ENCODE measurements at places on chromosomes 4 and X.

DNA sequence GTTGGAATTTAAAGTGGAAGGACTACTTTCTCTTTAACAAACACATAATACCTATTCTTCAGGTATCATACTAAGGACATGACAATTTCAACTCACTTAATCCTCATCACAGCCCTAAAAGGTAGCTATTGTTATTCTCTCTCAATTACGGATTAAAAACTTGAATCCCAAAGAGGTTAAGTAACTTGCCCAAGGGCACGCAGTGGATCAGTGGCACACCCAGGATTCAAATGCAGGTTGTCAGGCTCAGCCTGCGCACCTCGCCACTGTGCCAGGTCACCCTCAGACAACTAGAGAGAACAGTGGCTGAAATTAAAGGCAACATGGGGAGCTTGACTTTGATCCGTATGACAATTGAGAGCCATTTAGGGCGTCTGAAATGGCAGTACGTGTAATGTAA, 67.6 kb downstream of the MFAP3L start:
- DNase-seq: no peak

DNA sequence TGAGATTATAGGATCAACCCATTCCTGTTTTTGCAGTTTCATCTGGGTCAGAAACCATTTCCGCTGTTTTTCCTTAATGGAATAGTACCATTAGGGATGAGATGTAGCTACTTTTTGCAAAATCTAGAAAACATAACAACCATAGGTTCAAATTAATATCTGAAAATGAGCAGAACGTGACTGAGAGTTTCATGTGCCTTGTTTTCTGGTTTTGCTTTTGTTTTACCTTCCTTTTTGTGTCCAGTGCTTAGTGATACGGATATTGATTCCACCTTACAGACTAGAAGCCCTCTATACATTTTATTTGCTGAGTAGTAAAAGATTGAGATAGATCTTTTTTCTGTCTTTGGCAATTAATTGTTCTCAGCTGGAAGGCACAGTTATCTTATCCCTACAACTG, 46.5 kb downstream of the SNX25 start:
- no peak for DNase-seq

- no peak for DNase-seq
Measured at GRCh38 chr4:74619931-74620702, 174.2 kb downstream of the BTC start.

DNA sequence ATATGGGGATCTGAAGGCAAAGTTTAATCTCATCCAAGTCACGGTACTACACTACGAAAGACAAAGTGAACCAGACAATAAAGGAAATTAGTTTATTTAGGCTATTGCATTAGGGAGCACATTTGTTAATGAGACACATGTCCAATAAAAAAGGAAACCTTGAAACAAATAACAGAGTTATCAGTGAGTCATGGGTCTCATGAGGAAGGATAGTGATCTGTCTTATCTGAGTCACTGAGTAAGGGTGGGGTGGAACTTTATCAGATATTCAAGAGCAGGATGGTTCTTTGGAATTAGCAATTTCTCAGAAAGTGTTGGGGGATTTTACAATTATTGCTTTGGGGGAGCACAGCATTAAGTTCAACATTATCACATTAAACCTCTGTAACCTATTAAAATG, 188.9 kb upstream of the IL1RAPL1 start:
- no peak for DNase-seq

DNA sequence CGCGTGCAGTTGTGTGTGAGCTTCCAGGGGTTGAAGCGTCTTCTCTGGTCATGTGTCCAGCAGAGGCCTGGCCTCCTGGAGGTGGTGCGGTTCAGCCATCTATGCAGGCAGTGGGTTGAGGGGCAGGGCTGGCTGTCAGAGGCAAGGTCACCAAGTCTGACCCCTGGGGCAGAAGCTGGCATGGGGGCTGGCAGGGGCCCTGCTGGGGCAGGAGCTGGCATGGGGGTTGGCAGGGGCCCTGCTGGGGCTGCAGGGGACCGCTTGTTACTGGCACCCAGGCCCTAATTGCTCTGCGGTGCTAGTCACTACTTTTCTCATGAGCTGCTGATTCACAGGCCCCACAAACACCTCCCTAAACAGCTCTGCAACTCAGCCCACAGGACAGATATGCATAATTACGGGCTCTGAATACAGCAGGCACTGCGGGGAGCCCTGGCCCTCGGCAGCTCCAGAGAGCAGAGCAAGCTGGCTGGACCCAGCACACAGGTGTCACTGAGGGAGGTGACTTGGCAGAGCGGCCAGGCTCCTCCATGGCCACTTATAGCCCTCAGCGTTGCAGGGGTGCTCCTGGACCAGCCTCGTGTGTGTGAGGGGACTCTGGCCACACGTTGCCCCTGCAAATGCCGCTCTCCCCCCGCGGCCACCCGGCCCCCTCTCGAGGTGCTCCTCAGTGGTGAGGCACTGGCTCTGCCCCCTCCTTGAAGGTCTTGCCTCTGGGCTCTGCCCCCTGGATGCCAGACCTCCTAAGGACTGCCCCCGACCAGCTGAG, 32.7 kb downstream of the CPLX1 start:
- no peak for DNase-seq

DNA sequence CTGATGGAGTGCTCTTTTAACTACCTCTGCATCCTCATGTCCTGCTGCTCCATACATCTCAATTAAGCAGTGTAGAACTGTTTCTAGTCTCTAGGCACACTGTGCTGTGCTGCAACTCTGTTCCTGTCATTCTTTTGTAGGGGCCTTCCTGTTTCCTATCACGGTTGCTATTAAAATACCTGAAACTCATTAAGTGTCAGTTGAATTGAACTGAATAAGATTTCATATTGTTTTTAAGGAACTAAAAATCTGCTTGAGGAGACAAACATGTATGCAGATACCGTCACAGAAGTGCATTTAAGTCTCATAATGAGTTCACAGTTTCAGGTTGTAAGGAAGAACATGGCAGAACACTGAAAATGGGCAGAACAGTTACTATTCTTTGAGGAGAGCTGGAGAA, 170.1 kb downstream of the LARP7 start:
- DNase-seq: no peak

GRCh38 chrX:40091691-40092421, 5.9 kb downstream of the BCOR start:
- no peak for DNase-seq

DNA sequence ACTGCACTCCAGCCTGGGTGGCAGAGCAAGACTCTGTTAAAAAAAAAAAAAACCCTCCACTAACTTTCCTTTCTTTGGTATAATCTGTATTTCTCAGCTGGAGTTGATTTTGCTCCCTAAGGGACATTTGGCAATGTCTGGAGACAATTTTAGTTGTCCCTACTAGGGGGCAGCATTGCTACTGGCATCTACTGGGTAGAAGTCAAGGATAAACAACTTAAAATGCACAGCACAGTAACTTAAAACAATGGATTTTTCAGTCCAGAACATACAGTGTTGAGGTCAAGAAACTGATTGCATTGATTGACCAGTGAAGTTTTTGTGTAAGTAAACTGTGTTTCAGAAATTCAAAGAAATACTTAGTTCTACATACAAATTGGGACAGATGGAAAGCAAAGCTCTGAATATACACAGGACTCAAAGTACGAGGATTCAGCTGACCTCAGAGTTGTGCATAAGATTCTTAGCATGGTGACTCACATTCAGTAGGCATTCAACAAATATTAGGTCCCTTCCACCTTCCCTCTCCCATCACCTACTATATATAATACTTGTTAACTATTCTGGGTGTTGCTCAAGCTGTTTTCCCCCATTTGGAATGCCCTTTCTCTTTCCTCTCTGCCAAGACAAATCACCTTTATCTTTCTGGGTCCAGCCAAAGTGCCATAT, 8.8 kb downstream of the DDX53 start:
- no peak for DNase-seq

DNA sequence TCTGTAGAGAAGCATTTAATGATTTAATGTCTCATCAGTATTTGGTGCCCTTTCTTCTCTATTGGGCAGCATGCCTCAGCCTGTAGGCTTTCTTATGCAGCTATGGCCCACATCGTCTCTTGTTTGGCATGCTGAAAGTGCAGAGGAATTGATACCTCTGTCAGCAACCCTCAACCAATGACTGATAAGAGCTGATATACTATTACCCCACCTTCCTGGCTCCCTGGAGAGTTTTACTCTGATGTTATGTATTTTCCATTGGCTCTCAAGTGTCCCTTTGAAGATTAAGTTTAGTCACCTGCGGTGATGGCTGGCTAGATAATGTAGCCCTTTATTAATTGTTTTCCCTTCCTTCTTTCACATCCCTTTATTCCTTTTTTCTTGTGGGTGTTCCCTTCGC, 41.2 kb upstream of the PDHA2 start:
- DNase-seq: no peak

DNA sequence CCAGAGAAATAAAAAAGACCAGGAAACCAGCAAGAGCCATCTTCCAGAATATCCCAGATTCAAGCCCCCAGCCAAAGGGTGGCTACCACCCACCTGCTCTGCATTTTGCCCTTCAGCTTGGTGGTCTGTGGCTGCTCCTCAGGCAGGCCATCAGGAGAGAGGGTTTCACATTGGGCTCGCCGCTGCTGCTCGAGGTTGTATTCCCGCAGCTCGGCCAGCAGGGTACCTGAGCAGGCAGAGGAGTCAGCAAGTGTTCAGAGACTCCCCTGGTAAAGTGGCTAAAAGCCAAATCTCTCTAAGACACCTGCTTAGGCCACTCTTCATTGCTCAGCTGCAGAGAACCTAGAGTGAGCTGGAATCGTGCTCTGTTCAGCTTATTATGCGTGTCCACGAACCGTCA, 110.8 kb upstream of the HSD17B10 start:
- DNase-seq: no peak

- DNase-seq: no peak
Measured at GRCh38 chr4:48670587-48670986, 109.5 kb downstream of the FRYL start.

- DNase-seq: no peak
Measured at GRCh38 chr4:40608628-40609027, 21.0 kb downstream of the RBM47 start.
